Foreskin melanocyte (primary cell): ENCODE measurements at places on chromosomes 12 and 14.

- no peak for DNase-seq
Measured at GRCh38 chr14:25658988-25659387, 609.0 kb upstream of the STXBP6 start.

GRCh38 chr14:30610787-30611343, 11.3 kb upstream of the SCFD1 start:
- peak; percentile 95 for DNase-seq

- DNase-seq, result no peak
Measured at GRCh38 chr12:49624921-49625577, 1.7 kb downstream of the PRPF40B start.

GRCh38 chr12:111812881-111813741, 28.9 kb upstream of the MAPKAPK5 start:
- DNase-seq, result peak; percentile 61

DNA sequence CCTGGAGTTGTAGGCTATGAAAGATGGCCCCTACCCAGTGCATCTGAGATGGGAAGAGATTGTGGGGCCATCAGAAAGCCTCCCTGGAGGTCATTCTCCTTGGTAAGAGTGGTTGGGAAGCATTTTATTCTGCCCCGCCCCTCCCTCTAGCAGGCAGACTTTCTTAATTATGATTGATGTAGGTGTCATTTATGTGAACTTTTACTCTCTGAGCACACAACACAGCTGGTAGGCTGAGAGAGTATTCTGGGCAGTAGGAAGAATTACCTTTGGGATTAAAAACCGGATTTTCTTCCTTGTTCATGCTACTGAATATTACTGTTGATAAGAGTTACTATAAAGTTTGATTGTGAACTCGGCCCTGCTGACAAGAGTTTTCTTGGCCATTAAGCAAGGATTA, 266.8 kb downstream of the TTC6 start:
- no peak for DNase-seq

DNA sequence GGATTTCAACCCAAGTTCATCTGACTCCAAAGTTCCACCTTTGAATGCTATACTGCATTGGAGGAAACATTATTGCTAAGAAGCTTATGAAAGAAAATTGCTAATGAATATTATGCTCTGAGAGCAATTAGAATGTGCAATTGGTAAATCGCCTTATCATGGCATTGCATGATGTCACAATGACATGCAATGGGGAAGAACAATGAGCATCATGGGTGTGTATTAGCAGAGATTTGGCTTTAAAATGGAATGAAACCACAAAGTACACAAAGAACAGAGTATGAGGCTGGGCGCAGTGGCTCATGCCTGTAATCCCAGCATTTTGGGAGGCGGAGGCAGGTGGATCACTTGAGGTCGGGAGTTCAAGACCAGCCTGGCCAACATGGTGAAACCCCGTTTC, 34.7 kb downstream of the FOS start:
- DNase-seq, result no peak

DNA sequence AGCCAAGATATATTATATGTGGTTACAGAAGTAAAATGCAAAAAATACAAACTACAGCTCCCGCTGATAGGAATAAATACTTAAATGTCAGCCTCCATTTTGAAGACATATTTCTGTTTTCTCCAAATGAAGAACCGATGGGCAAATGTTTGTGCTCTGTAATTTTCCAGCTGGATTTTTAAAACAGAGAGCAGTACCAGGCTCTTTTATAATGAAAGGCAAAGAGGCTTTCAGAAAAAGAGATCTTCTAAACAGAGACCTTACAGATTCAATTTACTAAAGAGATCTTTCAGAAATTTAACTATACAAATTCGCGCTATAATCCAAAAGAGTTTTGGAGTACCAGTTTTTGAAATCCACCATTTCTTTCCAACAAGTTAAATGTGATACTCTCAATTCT, 19.9 kb downstream of the MAP4K5 start:
- no peak for DNase-seq

DNA sequence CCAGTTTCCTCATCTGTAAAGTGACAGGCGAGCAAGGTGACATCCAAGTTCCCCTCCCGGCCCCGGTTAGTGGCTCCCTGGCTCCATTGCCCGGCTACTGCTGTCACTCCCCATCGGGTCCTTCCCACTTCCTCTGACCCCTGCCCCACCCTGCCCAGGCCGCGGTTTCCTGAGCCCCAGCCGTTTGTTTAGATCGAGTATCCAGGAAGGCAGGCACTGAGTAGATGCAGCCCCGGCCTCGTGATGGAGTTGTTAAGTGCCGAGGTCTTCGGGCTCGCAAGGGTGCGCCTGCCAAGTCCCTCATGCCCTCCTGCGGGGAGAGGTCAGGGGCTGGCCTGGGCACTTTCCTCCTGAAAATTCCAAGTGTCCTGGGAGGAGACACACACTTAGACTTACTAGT, 55.4 kb downstream of the TEAD4 start:
- DNase-seq, result no peak

DNA sequence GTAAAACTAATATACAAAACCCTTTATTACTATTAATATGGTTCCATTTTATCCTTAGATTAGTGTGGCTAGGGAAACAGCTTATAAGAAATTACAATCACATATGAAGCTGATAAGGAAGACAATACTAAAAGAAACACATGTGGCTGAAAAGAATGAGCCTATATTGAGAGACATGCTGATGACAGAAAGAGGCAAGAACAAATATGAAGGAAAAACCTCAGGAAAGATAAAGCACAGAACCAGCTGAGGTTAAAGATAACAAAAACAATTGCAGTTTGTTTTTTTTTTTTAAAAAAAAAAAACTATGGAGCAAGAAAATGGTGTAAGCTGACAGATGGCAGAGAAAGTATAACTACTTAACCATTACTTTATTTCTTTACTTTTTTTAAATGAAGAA, 69.2 kb upstream of the OSBPL8 start:
- DNase-seq, result no peak

DNA sequence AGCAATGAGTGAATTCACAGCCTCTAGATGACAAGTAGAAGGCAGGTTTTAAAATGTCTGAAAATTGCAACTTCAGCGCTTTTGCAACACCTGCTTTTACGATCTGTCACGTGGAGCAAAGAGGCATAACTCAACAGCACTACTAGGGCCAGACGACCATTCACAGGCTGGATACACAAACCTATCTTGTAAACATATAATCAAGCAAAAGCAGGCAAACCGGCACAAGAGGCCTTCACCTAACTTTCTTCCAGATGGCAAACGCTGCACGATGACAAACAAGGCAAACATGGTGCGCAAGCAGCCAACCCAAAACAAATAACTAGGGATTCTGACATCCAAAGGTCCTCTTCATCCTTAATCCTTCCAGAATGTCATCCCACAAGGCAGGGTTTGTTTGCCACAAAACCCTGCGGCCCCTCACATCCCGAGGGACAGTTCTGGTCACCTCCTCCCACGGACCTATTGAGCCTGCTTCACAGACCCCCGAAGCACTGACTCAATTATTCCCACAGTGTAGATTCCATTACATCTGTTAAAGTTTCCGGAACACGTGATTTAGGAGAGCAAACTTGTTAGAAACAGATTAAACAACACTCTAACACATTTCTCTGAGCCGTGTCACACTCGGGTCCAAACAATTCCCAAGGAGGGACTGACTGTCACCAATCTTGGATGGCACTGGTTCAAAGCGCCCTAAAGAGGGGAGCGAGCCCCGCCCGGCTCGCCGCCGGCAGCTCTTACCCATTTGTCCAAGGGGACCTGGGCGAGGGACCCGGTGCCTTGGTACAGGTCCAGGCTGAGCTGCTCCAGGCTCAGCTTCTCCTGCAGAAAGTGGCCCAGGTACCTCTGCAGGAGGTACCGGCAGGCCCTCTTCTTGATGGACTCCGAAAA, 823 bp downstream of the ATG2B start:
- peak; percentile 17 for DNase-seq

GRCh38 chr14:58272588-58273372, 25.6 kb upstream of the ARID4A start:
- no peak for DNase-seq

DNA sequence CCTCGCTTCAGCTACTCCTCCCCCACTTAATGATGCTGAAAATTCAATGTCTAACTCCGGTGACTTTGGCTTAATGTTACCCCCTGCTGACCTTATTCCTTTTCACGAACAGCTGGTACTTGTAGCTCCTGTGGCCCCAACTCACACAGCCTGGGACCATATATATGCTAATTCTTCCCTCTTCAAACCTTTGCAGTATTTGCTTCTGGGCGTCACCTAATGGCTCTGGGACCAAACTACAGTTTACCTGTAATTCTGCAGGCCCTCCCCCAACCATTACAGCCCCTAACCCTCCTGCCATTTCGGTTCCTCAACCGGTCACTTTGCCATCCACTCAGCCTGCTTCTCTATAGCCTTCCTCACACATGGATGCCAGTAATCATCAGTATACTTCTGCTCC, 29.6 kb upstream of the C12orf75 start:
- DNase-seq, result no peak

DNA sequence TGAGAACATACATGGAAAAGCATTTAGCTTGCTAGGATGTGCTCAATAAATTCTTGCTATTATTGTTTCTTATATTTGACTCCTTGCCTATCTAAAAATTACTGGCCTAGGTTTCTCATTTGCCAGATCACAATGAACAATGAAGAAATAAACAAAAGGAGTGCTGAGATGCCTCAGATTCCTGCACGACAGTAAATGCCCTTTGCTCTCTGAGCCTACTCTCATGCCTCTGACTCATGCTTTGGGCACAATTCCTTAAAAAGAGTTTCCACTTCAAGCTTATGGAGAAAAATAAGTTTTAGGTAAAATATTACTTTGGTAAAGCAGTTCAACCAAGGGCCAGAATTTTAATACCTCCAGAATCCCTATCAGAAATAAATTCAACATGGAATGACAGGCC, 30.9 kb downstream of the GRIN2B start:
- peak; percentile 84 for DNase-seq

DNA sequence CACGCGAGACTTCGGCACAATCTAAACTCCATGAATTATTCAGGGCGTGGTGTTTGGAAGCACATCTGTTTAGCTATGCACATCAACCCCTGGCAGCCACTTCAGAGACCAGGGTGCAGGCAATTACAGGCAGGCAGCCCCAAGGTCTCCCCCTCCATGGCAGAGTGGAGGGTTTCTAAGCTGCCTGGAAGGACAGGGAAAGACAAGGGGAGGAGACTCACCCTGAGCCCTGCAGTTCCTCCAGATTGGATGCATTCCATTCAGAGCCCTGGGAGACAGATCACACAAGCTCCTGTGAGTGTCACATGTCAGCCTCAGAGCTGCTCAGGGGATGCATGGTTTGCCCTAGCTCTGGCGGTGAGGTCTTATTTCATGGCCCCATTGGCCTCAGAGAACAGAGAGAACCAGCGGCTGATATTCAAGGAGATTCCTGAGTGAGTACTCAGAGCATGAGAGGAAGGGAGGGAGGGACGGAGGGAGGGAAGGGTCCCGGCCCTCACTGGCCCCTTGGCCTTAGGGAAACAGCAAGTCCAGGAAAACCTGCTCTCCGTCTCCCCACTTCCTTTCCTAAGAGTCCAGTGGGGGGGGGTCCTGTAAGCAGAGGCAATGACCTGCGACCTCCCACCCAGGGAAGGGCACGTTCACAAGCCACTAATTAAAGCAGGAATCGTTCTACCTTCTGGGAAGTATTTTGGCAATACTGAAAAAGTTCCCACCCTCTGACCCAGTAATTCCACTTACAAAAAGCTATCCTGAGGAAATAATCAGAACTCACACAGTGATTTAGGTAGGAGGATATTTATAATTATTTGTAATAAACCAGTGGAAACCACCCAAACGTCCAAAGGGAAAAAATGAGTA, 55.1 kb downstream of the SSH1 start:
- DNase-seq, result peak; percentile 93

GRCh38 chr12:12323591-12323990, 26.5 kb downstream of the MANSC1 start:
- DNase-seq, result no peak

DNA sequence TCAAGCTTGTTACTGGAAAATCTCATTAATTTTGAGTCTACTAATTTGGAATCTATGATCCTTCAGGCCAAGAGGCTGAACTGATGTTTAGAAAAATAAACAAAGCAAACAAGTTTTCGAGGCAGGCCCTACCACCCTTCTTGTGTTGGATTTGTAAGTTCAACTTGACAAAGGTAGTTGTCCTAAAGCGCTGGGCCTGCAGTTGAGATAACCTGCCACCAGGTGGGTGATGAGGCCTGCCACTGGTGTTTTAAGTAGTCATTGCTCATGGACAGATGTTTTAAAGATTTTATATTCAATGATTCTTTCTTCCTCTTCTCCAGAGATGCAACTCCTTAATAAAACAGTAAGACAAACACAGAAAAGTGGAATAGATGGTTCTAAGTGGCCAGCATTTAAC, 19.4 kb downstream of the ACVRL1 start:
- no peak for DNase-seq

DNA sequence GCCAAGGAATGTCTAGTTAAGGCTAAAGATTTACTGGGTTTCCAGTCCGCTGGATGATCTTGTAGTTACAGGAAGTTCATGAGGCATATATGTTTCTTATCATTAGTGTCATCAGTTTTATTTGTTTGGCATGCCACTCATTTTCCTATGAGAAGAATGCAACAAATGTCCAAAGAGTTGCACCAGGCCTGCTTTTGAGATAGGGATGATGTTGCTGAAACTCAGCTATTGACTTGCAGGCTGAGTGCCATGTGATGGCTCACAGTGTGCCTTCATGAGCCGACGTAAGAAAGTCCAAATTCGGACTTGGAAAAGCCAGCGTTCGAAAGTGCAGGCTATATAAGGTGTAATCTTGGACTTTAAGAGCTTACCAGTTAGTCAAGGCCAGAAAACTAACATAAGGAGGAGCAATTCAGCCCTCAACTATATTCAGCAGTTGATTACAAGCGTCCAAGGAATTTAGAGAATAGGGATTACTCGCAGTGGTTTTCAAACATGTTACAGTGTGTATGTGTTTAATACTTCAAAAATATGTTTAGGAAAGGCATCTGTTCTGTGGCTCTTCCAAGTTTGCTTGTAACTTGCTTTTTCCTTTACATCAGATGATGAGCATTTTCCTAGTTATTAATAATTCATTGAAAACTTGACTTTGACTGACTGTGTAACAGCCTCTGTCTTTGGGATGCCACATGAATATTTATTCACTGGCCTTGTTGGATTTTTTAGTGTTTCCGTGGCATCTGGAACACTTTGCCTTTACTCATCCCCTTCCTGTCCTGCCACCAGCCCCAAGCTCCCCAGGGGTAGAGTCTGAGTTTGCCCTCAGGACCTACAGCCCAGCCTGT, 101.3 kb downstream of the LGMN start:
- no peak for DNase-seq

DNA sequence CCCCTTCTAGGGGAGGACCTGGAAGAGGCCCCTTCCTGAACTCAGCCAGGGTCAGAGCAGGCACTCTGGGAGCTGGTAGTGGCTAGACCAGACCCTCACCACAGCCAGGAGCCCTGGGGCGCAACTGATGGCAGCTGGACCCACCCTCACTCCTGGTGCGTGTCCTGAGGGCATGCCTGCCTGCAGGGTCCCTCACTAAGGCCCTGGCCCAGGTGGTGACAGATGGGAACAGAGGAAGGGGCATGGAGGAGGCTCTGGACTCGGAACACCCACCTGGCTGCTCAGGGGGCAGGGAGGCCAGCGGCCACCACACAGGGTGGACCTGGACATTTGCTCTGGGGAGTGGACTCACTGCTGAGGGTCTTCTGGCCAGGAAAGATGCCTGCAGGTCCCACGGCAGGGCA, 342.2 kb upstream of the SFSWAP start:
- no peak for DNase-seq

- peak; percentile 57 for DNase-seq
Measured at GRCh38 chr12:54853933-54854538, at the start of gene MUCL1. Gene MUCL1, plus strand, starts transcription at chr12:54854516. Its CDS starts 67 bp downstream, at chr12:54854583.

- DNase-seq, result no peak
Measured at GRCh38 chr12:112151766-112152541, 26.6 kb downstream of the TRAFD1 start.

GRCh38 chr12:19138956-19139355, 9.4 kb downstream of the PLEKHA5 start:
- no peak for DNase-seq

- no peak for DNase-seq
Measured at GRCh38 chr14:94396628-94397225, 8.3 kb upstream of the SERPINA1 start.
